ENCODE measurements at places on chromosomes 2 and 18.

DNA sequence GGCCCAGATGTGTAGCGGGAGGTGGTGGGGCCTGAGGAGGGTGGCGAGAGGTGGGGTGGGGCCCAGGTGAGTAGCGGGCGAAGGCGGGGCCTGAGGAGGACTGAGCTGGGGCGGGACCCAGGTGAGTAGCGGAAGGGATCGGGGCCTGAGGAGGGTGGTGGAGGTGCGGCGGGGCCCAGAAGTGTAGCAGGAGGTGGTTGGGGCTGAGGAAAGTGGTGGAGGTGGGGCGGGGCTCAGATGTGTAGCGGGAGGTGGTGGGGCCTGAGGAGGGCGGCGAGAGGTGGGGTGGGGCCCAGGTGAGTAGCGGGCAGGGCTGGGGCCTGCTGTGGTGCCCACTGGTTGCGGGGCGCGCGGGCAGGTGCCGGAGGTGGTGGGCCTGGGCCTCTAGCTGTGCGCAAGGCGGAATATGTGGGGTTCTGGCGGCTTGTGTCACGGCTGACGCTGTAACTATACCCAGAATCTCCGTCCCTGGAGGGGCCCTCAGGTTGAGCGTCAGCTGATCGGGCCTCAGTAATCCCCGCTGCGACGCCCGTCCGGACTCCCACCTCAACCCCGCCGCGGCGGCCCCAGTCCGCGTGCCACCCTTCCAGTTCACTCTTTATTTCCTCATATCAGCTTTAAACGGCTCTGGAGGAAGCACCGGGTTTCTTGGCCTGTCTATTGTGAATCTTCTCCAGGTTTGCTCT is 866 bp upstream of the SF3B6 start:
- DNase-seq = no peak

DNA sequence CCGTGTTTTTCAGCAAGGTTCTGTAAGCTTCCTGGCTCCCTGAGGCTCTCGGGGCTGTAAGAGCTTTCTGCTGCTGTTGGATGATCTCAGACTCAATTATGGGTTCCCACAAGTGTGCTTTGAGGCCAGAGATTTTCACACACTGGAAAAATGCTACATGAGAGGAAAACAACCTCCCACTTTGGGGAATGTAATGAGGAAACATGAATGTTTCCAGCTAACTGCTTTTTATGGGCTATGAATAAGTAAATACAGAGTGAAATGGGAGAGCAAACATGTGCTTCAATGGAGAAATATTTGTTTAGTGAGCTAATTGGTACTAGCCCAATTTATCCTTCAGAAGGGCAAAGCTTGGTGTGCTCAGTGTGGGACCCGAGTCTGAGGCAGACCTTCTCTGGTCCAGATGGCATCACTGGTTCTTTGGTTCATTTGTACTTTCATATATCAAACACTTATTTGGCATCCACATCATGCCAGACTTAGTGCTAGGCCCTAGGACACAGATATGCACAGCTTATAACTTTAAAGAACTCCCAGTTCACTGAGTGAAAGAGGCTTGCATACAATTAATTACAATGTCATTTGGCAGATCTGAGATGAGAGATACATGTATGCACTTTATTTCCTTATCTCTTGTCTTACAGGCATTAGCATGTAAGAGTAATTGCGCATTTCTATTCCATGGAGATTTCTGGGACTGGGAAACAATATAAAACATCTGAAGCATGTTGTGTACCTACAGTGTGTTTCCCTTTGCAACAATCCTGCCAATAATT is 248.8 kb downstream of the RDH14 start:
- no peak for DNase-seq

GRCh38 chr2:156175946-156176345 is 156.6 kb downstream of the NR4A2 start:
- DNase-seq = no peak

GRCh38 chr2:170770606-170771420 is 635 bp downstream of the ERICH2 start:
- peak; percentile 96 for DNase-seq

- DNase-seq = peak; percentile 46
These were observed 90.4 kb downstream of the FTCDNL1 start for GRCh38 chr2:199760574-199760973.

- DNase-seq = no peak
These were observed 31.2 kb upstream of the ITGAV start for GRCh38 chr2:186558512-186559276.

DNA sequence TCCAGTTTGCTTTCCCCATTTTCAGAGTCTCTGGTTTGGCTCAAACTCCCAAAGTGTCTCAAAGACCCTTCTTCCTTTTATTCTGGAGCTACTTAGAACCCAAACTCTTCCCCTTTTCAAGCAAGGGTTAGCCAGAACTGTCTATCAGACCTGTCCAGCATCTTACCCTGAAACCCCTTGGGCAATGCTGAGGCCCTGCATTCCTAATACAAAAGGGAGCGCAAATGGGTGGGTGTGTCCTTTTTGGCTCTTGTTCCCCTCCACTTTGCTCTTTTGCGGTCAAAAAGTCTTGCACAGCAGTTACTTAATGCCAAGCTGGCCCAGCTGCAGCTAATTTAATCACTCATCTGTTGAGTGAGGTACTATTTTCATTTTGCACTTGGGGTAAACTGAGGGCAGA is 231.2 kb upstream of the FOSL2 start:
- DNase-seq = no peak

GRCh38 chr2:202032846-202033316 is 774 bp upstream of the FZD7 start:
- peak; percentile 87 for DNase-seq

- DNase-seq = no peak
These were observed 278.1 kb upstream of the ZEB2 start for GRCh38 chr2:144798034-144798433.

DNA sequence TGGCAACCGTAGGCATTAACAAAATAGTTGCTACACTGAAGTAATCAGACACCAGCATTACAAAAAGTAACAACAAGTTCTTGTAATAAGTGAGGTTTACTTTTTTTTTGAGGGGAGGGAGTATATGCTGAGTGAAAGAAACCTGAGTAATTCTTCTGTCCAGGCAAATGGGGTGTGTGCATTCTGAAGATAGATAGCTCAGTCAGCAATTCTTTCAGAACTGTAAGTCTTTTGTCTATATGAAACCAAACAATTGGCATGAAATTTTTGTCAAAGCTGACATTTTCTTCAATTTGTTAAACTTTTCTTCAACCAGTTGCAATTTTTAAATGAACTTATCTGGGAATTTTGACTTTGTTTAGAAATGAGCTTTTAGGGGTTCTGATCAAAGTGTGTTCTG is 208.1 kb upstream of the THSD7B start:
- DNase-seq = no peak

All from endodermal cell (in vitro differentiated cells).